Stimulated activated CD4-positive, alpha-beta T cell treated with anti-CD3 and anti-CD28 coated beads, Interleukin-4, amount 100 ng/mL, for 1 hour (primary cell): ENCODE measurements at places on chromosomes 2 and 18.

GRCh38 chr2:179571721-179572120, 289.7 kb downstream of the ZNF385B start:
- DNase-seq: no peak

DNA sequence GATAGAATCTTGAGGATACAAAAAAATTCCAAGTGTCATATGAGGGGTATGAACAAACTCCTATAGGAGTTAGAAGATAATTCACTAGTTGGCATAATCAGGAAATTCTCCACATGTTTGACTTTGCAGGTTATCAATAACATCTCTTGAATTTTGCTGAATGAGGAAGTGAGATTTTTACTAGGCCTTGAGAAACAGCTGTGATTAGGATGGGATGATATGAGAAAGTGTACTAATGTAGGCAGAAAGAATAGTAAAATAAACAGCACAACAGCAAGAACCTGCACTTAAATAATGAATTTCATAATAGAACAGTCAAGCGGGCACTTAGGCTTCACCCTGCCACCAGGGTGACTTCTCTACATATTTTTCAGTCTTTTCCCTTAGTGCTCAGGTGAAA, 570.8 kb upstream of the CRIM1 start:
- DNase-seq: no peak

DNA sequence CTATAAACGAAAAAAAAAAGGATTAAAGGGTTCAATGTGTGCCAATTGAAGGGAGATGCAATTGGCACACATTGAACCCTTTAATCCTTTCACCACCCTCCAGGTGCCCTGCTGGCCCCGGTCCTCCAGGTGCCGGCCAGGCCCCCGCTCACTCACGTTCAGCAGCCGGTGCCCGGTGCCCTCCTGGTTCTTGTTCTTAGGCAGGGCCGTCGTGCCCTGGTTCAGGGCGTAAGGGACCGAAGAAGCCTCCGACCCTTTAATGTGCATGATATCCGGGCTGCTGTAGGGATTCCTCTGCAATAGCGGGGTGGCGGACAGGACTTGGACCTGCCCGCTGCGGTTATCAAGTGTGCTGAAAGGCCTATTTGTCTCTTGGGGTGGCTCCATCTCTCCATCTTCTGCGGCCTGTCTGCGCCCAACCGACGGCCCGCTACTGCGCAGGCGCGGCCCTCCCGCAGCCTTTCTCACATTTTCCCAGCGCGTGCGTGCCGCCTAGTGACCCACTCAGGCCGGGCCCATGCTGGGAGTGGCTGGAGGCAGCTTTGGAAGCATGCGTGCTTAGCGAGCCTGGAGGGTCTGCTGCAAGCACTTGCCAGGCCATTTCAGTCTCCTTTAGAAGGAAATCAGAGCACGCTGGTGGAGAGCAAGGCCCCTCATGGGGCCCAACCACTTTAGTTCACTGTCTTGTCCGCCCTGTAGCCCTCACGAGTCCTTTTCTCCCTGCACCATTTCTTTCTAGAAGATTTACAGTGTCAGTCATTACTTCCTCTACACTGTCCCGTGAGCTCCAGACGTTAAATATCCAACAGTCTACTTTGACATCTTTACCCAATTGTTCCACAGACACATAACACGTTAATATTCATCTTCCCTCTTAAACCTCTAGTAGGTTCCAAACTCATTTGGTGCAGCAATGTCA, 24.3 kb downstream of the TMEM237 start:
- DNase-seq: no peak

DNA sequence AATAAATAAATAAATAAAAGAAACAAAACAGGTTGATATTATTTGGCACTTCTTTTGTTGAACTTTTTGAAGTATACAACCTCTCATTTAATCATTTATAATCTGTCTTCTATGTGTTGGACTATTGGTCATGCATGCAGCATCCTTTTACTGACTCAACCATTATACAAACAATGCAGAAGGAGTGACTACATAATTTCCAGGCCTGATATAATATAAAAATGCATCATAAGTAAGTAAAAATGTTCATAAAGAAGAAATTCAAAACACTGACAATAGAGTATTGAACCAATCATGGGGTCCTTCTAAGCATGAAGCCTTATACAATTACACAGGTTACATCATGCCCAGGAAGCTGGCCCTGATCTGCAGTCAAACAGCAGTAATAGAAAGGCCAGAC, 141.5 kb upstream of the FN1 start:
- no peak for DNase-seq

DNA sequence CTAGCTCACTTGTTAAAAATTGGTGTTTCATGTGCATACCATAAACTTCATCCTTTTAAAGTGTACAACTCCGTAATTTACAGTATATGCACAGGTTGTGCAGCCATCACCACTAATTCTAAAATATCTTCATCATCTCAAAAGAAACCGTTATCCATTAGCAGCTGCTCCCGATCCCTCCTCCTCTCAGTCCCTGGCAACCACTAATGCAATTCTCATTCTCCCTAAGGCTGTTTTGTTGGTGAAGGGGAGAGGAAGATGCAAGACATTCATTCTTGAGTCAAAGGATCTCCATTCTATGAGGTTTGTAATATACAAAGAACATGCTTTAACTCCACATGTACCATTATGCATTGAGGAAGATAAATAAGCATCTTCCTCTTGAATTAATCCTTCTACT, 48.6 kb downstream of the RNU4ATAC start:
- DNase-seq: no peak

DNA sequence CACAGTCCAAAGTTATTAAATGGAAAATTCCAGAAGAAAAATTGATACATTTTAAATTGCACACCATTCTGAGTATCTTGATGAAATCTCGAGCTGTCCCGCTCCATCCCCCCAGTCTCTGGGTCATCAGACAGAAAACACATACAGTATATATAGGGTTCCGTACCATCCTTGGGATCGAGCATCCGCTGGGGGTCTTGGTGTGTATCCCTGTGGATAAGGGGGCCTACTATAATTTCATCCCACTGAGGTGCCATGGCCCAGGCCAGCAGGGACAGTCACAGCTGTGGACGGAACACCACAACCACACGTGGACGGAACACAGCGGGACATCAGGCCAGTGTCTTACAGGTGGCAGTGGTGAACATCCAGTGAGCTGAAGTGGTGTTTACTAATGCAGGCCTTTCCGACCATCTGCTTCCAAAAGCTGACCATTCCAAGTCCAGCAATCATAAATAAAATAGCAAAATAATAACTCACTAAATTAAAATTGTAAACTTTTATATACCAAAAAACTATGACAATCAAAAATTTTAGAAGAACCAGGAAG, 14.0 kb downstream of the TWIST2 start:
- no peak for DNase-seq

DNA sequence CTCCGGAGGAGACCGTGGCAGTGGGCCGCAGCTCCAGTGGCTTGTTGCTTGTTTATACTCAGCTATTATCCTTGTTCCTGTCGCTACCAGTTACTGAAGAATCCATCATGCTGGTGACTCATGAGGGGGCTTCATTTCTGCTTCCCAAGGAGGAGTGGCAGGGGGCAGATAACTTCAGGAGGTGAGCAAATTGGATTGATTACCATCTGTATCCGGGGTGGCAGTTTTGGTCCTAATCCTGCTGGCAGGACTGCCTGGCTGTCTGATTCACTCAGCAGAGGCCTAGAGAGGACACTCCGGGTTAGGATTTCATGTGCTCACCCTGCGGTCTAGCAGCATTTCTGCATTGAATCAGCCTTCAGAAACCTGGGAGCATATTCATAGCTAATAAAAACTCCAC, 230.0 kb downstream of the ACTR3 start:
- no peak for DNase-seq

- DNase-seq: no peak
These were observed 164.4 kb downstream of the PRPF40A start for GRCh38 chr2:152552888-152553287.
